ENCODE measurements at places on chromosomes 3 and 15. TPM values are rescaled to one million over a fixed set of nuclear protein-coding genes. Genes with fewer than 3 reads are reported as not detected.

GRCh38 chr15:55823699-55824340, 80.9 kb upstream of the PRTG start:
- no peaks in the 10 kb centered on the region for H3K27me3 ChIP-seq
- H3K36me3 ChIP-seq, result no peaks in the 10 kb centered on the region
- no peak for DNase-seq
- peaks cover 6% of the 10 kb centered on the region for H3K4me1 ChIP-seq
- H3K27ac ChIP-seq, result no peak overlapping the region

DNA sequence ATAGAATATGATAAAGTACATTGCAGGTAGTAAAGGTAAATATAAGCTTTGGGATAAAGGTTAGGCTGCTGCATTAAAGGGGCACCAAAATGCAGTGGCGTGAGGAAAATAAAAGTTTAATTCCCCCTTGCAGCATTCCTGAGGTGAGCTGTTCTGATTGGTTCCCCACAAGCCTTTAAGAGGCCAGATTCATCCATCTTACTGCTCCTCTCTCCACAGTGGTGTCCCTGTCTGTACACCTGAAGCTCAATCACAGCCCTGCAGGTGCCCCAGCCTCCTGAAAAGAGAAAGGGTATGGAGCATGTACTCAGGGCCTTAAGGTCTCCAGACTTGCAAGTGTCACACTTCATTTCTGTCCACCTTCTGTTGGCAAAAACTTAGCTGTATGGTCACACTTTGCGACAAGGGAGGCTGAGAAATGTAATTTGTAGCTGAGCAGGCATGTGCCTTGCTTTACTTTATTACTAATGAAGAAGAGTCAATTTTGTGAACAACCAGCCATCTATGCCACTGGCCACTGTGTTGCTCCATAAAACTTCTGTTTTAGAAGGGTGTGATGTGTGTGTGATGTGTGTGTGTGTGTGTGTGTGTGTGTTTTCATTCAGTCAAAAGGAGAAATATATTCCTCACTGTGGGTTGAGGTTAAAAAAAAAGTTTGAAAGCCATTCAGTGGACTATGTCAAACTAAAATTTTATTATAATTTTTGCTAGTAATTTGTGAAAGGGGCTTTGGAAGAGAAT, 12.8 kb downstream of the LACTB start:
- no peaks in the 10 kb centered on the region for H3K27me3 ChIP-seq
- peaks cover 2% of the 10 kb centered on the region for H3K4me1 ChIP-seq
- H3K36me3 ChIP-seq, result peaks cover 3% of the 10 kb centered on the region
- no peak overlapping the region for H3K27ac ChIP-seq

- H3K27me3 ChIP-seq, result no peaks in the 10 kb centered on the region
- H3K4me1 ChIP-seq, result no peaks in the 10 kb centered on the region
- no peaks in the 10 kb centered on the region for H3K36me3 ChIP-seq
- H3K4me3 ChIP-seq, result no peak overlapping the region
These were observed 123.0 kb upstream of the STAC start for GRCh38 chr3:36257158-36257852.

- H3K4me1 ChIP-seq, result peaks cover 5% of the 10 kb centered on the region
- no peak for DNase-seq
- H3K4me3 ChIP-seq, result no peak overlapping the region
These were observed 44.3 kb downstream of the SLC28A1 start for GRCh38 chr15:84928843-84929168.

- no peak for DNase-seq
- no peak overlapping the region for H3K4me3 ChIP-seq
- H3K4me1 ChIP-seq, result no peaks in the 10 kb centered on the region
- H3K36me3 ChIP-seq, result no peaks in the 10 kb centered on the region
These were observed 58.8 kb downstream of the NCEH1 start for GRCh38 chr3:172651936-172652625.

- peaks cover 28% of the 10 kb centered on the region for H3K27me3 ChIP-seq
- peaks cover 12% of the 10 kb centered on the region for H3K36me3 ChIP-seq
- peak within 1 kb of the TSS; percentile 84 for H3K4me3 ChIP-seq
- peak within 1 kb of the TSS; percentile 85 for H3K27ac ChIP-seq
- DNase-seq, result peak; percentile 30
These were observed at the start of gene TM6SF1 for GRCh38 chr15:83106994-83107840. Gene TM6SF1, plus strand, starts transcription at chr15:83107645. Its CDS starts 36 bp downstream, at chr15:83107681.

DNA sequence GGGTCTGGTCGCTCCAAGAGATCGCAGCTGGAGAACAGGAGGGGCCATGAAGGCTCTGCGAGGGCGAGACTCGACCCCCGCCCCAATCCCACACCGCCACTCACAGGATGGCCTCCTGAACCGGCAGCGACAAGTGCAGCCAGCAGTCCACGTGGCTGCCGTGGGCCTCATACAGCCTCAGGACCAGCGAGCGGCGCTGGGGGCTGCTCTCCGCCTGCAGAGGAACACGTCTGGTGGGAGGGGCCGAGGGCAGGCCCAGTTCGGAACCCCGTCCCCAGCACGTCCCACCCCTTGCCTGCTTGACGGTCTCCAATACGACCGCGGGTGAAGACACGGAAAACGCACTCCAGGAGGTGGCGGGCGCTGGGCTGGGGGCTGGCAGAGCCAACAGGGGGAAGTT, 9.2 kb downstream of the NEIL1 start:
- DNase-seq, result no peak
- H3K27me3 ChIP-seq, result no peaks in the 10 kb centered on the region
- H3K27ac ChIP-seq, result no peak overlapping the region
- no peak overlapping the region for H3K4me3 ChIP-seq

GRCh38 chr3:101940521-101941317, 91.4 kb downstream of the NFKBIZ start:
- H3K27me3 ChIP-seq, result peaks cover 10% of the 10 kb centered on the region
- H3K4me1 ChIP-seq, result peaks cover 36% of the 10 kb centered on the region
- peaks cover 5% of the 10 kb centered on the region for H3K36me3 ChIP-seq
- H3K27ac ChIP-seq, result no peak overlapping the region
- no peak for DNase-seq

GRCh38 chr3:126959921-126960603, 22.9 kb upstream of the PLXNA1 start:
- H3K4me3 ChIP-seq, result no peak overlapping the region
- no peaks in the 10 kb centered on the region for H3K36me3 ChIP-seq
- H3K27me3 ChIP-seq, result no peaks in the 10 kb centered on the region
- H3K4me1 ChIP-seq, result no peaks in the 10 kb centered on the region
- DNase-seq, result no peak
- no peak overlapping the region for H3K27ac ChIP-seq

- peaks cover 50% of the 10 kb centered on the region for H3K4me1 ChIP-seq
- H3K36me3 ChIP-seq, result peaks cover 21% of the 10 kb centered on the region
- H3K27me3 ChIP-seq, result no peaks in the 10 kb centered on the region
- H3K4me3 ChIP-seq, result peak overlapping the region; percentile 92
- H3K27ac ChIP-seq, result peak overlapping the region; percentile 97
These were observed 292 bp downstream of the USP4 start for GRCh38 chr3:49339581-49339940.

- no peaks in the 10 kb centered on the region for H3K4me1 ChIP-seq
- no peak overlapping the region for H3K4me3 ChIP-seq
- no peak overlapping the region for H3K27ac ChIP-seq
- peaks cover 4% of the 10 kb centered on the region for H3K27me3 ChIP-seq
These were observed 785 bp upstream of the IQCF5 start for GRCh38 chr3:51876186-51876585.

C3orf80 gene
- not detected for total RNA-seq

Data from activated CD4-positive, alpha-beta T cell treated with anti-CD3 and anti-CD28 coated beads, Interleukin-2, amount 10 ng/mL, durations not matched to agents 7 days and 5 days (primary cell).